ENCODE measurements at places on chromosomes 2 and 18.
A peak's percentile ranks its signal among the peaks of the same experiment; 100 is the strongest.

DNA sequence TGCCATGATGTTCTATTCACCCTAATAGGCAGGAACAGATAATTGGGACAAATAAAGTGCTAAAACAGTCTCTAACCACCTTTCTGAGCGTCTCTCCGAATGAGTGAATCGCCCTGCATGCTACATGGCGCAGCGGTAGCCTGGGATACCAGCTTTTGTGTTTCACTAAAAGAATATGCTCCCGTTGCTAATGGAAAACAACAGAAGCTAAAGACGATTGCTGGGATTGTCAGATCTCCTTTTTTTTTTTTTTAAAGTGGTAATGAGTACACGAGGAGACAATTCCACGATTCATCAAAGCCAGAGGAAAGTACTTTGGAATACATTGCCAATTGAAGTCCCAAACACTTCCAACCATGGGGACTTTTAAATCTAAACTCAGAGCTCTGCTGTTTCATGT lies 1815.3 kb upstream of the CELF4 start:
- no peak for DNase-seq

GRCh38 chr18:24814521-24814920 lies 354.1 kb downstream of the HRH4 start:
- DNase-seq = no peak

DNA sequence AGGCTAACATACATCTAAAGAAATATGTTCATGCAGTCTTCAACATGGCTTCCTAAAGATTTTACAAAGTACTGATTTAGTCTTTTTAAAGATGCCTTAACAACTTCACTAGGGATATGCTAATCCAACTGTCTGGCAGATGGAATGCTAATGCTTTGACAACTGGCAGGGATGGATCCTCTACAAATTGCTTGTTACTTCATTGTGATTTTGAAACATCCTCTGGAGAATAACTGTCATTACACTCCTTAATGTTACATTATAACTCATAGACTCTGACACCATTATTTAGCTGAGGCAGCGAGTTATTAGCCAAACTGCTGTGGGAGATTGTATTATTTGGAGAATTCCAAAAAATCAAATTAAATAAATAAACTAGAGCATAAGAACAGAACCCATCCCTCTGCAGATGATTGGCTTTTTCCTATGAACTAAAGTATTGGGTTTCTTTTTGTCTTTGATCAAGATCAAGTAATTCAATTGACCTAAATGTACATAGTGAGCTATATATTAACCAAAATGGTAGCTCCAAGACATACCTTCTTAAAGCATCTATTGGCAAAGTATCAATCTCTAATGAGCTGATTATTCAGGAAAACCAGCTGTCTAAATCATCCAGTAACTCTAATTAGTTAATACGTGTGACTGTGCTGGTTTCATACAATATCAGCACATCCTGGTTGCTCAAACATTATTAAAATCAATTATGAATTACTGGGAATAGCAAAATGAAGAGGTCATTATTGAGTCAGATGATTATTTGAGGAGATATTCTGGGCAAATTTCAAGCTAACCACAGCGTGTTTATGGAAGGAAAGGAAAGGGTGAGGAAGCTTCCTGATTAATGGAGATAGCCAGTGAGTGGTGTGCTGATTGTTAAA lies 321.3 kb upstream of the TFPI start:
- DNase-seq = no peak

GRCh38 chr2:28678944-28679343 lies 72.7 kb upstream of the PPP1CB start:
- DNase-seq = no peak

- no peak for DNase-seq
Observed at GRCh38 chr2:188196343-188197008, 95.2 kb upstream of the GULP1 start.

GRCh38 chr18:13184396-13184795 lies 34.2 kb upstream of the LDLRAD4 start:
- DNase-seq = no peak

DNA sequence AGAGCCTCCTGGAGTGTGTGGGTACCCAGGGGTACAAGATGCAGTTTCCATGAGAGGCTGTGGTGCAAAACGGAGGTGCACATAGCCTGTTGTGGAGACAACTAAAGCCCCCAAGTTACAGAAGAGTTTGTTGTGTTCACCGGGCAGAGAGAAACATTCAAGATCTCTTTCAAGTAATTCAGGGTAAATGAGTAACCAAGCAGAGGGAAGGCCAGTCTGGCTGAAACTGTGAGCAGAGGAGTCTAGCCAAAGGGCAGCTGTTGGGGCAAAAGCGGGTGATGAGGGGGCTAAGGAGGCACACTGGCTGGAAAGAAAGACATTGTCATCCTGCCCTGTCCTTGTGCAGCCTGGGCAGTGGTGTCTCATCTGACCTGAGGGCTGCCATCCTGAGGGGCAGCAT lies 52.0 kb downstream of the CXCR4 start:
- DNase-seq = no peak

DNA sequence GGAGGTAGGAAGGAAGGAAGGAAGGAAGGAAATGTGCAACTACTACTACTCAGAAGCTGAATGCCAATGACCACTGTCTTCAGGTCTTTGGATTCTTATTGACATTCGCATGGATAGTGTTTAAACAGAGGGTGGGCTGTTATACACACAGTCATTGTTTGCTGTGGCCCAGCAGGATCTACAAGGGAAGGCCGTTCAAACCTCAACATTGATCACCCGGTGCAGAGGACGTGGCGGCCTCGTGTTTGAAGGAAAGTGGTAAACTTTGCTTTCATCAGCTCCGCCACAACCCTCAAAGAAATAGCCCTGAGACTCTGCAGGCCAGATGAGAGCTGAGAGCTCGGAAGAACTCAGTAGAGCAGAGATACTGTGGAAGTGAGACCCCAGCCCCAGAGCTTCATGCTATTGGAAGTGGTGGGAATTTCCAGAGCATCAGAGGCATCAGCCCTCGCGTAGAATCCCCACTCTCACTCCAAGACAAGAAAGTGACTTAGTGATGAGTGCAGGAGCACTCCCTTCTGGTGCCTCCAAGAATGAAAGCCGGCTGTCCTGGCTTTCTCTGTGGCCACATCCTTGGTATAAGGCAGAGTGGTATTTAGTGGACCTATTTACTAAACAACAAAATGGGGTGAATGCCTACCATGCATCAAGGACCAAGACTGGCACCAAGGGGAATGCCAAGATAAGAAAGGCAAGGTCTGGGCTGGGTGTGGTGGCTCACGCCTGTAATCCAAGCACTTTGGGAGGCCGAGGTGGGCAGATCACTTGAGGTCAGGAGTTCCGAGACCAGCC lies 10.1 kb upstream of the ROCK2 start:
- DNase-seq = no peak

- no peak for DNase-seq
Observed at GRCh38 chr2:20667531-20668401, 822 bp downstream of the GDF7 start.

DNA sequence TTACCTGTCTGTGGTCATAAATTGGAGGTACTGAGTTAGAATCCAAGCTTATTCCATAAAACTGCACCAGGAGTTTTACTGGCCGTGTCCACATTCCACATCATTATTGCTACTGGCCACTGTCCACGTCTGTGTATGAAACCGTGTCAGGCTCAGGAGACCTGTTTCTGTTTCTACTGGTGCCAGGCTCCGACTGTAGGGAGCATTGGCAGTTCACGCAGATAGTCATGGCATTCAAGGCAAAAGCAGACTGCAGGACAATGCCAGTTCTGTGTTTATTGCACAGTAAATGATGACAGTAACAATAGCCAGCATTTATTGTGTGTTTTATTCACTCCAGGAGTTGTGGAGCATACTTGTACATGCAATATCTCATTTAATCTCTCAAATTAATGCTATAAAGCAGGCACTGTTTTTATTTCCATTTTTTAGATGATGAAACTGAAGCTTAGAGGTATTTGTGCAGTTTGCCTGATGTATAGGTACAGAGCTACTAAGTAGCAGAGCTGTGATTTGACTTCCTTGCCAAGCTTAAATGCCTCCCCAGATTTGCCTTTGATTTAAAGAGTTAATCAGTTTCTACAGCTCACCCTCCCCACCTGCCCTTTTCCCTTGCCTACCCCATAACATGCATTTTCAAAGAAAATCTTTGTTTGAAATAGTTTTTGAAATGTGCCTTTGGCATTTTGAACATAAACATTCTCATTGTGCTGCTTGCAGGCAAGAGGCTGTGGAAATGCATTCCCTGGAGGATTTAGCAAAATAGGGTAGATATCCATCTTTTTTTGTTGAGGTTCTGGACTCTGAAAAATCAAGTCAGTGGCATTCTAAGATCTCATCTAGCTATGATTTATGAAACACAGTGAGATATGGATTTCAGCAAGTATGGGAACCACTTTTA lies 55.5 kb downstream of the MAP4K4 start:
- DNase-seq = no peak

DNA sequence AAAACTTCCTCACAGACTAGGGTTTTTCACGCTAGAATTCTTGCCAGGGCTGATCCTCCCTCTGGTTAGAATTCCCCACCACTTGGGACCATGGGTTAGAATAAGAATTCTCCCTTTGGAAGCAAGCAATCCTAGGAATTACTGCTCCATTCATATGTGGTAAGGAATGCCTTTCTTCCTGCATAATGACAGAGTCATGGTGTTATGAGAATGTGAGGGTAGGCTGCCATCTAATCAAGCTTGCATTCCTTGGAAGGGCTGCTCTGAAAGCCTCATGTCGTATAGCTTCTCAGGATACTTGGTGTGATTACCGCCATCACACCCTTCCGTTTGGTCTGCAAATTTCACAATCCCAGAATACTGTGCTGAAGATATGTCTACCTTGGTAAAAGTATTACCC lies 1282.4 kb upstream of the PIK3C3 start:
- no peak for DNase-seq

- peak; percentile 14 for DNase-seq
Observed at GRCh38 chr2:143282684-143283083, 153.5 kb downstream of the ARHGAP15 start.

- DNase-seq = no peak
Observed at GRCh38 chr2:147845411-147845971, 662 bp downstream of the ACVR2A start.

- DNase-seq = no peak
Observed at GRCh38 chr18:63157293-63158011, 162.1 kb downstream of the BCL2 start.

DNA sequence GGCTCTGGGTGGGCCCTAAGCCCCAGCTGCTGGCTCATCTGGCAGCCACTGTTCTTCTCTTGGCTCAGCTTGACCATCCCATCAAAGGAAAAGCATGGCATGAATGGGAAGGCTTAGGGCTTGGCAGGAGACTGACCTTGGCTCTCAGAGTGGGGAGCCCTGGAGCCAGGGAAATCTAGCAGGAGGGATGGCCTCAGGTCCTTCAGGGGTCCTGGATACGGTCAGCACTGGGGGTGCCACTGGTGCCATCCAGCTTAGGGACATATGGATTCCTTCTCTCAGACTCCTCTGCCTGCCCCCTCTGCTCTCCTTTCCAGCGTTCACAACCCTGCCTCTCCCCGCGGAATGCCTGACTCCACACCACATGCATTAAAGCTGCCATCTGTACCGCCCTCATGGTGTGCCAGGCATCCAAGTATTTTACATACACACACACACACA lies 165.5 kb upstream of the HAAO start:
- DNase-seq = no peak

DNA sequence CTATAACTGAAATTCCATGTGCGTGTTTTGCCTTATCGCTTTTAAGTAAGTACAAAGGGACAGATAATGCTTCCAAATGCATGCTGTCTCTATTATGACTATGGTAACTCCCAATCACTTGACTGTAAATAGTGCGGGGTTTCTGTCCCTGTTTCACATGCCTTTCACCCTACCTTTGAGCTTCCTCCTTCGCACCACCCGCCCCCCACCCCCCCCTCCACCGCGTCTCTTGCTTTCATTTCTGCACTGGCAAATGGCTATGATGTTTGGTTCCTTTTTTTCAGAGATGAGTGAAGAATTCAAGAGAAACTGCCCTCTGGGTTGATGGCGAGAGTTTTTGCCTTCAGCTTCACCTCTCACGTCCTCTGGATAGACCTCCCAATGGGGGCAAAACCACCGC lies 25.0 kb upstream of the SPP2 start:
- DNase-seq = no peak

- DNase-seq = no peak
Observed at GRCh38 chr2:148039783-148040182, 18.9 kb downstream of the MBD5 start.

- DNase-seq = no peak
Observed at GRCh38 chr2:225282858-225283710, 116.4 kb upstream of the NYAP2 start.

GRCh38 chr2:71801969-71802368 lies 345.7 kb downstream of the CYP26B1 start:
- DNase-seq = peak; percentile 4

DNA sequence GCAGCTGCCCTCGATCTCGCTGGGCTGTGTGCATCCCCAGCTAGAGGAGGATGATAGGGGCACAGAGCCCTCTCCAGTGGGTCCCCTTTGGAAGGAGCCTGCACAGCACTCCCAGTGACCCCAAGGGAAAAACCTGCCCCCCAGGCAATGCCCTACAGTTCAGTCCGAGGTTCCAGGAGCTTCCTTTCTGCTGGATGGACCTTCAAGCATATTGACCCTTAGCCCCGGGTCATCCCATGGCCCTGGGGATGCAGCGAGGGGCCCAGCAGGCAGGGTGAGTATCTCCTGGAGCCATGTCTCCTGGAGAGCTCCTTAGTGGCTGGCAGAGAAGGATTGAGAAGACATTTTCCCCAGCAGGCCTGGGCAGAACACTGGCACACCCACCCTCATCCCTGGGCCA lies 45.4 kb upstream of the CTDP1 start:
- DNase-seq = no peak

DNA sequence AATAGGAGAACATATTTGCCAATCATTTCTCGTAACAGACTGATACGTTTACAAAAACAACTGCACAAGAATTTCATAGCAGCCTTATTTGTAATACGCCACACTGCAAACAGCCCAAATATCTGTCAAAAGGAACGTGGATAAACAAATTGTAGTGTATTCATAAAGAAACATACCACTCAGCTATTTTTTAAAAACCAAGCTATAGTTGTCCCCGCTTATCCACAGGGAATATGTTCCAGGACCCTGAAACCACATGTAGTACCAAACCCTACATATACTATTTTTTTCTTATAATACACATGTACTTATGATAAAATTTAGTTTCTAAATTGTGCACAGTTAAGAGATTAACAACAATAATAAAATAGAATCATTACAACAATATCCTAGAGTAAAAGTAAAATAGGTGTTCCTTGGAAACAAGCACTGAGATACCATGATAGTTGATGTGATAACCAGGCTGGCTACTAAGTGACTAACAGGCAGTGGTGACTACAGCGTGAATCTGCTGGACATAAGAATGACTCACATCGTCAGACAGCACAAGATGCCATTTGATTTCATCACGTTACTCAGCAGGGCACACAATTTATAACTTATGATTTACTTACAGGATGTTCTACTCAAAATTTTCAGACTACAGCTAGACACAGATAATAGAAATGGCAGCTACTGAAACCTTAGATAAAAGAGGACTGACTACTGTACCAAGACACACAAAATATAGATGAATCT lies 367.4 kb downstream of the NCKAP5 start:
- DNase-seq = no peak

GRCh38 chr2:221836095-221836494 lies 264.0 kb upstream of the EPHA4 start:
- DNase-seq = no peak

- no peak for DNase-seq
Observed at GRCh38 chr2:142030735-142031134, 100.1 kb downstream of the LRP1B start.

- no peak for DNase-seq
Observed at GRCh38 chr2:12106440-12107080, 360.1 kb downstream of the LPIN1 start.
